Right ventricle myocardium superior (tissue), 1 donor: ENCODE measurements at places on chromosomes 2 and 18. TPM values are rescaled to one million over a fixed set of nuclear protein-coding genes. Genes with fewer than 3 reads are reported as not detected.

Gene TSPYL6
- total RNA-seq, result not detected

Gene APCDD1
- total RNA-seq, result 27.0 TPM

Gene ANKRD30BL
- total RNA-seq, result not detected

DNA sequence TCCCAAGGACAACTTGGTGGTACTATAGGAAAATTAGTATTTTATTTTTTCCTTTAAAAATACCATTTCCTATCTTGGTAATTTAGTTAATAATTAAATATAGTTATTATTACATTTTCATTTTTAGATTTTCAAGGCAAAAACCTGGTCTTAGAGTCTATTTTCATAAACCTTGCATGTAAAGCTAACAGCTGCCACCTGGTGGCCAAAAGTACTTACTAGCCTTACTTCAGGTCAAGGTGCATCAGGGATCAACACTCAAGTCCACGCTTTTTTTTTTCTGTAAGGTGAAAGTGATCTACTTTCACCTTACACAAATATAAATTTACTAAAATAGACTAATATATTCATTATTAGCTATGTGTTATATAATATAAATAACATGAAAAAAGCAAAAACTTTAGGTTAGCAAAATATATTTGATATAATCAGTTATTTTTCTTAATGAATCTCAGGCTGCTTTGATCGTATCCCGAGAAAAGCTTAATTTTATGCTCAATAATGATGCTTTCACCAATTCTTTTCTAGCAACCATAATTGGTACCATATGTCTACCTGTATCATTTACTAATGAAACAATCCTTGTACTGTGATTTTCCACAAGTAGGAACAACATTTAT is 62.5 kb downstream of the RELCH start:
- peak; percentile 55 for DNase-seq

- DNase-seq, result no peak
These were observed 98.5 kb downstream of the TACR1 start for GRCh38 chr2:75100801-75101151.

DNA sequence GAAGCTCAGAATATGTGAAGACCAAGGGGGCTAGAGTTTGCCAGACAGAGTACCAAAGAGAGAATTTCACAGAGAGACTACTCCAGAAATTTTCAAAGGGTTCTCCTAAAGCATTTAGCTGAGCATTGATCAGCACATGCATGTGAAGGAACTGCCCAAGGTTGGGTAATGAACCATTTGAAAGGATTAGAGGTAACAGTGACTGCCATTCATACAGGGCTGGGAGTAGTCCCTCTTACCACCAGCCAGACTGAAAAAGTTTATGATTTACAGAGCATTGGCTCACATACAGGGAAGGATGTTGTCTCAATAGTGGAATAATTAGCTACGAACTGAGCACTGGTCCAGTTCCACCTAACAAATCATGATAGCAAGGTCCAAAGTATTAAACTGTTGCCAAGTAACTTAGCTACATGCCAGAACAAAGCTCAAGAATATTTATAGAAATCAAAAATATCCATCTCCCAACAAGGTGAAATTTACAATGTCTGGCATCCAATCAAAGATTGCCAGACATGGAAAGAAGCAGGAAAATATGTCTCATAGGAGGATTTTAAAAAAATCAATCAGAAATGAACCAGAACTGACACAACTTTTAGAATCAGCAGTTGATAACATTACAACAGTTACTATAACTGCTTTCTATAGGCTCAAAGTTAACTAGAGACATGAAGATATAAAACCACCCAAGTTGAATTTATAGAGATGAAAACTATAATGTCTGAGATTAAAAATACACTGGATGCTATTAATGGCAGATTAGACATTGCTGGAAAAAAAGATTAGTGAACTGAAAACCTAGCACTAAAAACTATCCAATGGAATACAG is 25.7 kb upstream of the RNF103 start:
- DNase-seq, result no peak

DNA sequence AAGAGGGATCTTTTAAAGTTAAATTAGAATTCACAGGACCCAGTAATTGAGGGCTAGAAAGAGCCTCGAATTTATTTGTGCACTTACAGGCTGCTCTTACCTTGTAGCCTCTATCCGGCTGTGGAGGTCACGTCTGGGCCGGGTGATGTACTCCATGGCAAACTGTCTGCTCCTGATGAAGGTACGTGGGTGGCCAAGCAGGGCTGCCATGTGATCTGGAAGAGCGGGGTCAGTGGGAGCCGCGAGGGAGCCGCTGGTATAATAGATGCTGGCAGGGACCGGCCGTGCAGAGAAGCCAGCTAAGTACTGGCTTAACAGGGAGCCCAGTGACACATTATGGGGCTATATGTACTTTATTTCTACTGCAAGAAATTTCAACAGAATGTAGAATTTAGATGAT is 59.2 kb downstream of the ADI1 start:
- peak; percentile 48 for DNase-seq

DNA sequence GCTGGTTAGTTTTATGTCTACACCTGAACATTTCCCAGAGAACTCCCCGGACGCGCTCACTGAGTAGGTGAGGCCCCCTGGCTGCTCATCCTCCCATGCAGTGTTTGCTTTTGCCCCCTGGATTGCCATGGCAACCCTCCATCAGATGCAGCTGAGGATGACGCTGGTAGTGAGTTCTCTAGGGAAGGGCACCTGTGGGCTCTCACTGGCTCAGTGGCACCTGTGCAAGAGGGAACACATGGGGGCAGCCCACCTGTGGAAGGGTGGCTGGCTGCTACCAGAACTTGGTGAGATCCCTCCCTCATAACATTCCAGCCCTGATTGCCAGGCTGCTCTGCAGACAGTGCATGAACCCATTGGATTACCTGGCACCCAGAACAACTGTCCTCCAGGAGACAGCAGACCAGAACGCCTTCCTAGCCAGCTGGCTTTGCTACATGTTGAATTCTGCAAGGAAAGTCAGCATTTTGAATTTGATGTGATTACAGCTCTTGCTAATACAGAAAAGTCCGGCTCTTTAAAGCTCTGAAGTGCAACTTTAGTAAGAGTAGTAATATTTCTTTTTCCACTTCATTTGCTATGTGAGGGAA is 21.7 kb downstream of the COA5 start:
- DNase-seq, result no peak
